Spinal cord (tissue), 10 donors: ENCODE measurements at places on chromosomes 2 and 18.
A peak's percentile ranks its signal among the peaks of the same experiment; 100 is the strongest.

- peak; percentile 59 for DNase-seq
These were observed 232.9 kb downstream of the GULP1 start for GRCh38 chr2:188524519-188525113.

DNA sequence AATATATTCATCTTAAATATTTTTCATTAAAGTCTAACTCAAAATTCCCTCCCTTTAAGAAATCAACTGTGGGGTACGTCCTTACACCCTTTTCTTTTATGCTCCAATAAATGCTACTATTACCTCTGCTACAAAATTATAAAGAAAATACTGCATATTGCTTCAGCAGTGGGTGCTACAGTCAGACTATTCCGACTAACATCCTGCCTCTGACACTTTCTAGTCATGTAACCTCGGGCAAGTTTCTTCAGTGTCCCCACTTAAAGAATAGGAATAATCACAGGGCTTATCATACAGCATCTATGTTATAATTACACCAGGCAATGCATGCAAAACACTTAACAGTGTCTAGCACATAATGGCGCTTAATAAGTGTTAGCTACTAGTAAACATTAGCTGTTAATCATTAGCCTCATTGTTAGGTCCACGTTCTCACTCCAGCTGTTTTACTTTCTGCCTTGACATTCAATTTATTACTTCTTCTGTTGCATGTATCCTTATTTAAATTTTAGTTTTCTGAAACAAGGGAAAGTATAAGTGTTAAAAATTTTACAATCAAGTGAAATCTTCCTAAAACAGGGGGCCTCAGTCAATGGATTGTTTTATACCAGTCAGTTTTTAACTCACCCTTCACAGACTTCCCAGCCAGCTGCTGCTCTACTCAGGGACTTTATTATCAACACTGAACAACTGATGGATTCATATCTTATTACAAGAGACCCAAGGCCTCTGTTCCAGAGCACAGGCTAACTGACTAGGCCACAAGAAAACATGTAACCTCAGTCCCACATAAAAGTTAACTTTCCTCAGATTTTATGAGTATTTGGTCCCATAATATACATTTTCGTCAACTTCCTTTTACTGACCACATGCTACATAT, 54.0 kb downstream of the CLASP1 start:
- peak; percentile 21 for DNase-seq

DNA sequence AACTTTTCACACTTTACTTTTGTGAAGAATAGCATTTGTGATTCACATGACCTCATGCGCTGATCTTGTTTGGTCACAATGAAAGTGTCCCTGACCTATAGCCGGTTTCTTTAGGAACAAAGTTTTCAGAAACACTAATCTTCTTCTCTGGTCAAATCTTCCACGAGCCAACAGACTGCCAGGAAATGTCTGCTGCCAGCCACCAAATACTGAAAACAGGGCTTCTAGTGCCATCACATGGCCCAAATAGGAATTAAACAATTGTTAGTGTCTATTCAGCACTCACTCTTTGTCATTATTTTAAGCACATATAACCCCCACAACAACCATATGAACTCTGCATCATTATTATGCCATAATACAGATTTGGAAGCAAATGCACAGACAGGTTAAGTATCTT, 286.5 kb upstream of the SYT4 start:
- DNase-seq: peak; percentile 51

GRCh38 chr2:69132960-69133590, 120.1 kb downstream of the ANTXR1 start:
- DNase-seq: no peak

DNA sequence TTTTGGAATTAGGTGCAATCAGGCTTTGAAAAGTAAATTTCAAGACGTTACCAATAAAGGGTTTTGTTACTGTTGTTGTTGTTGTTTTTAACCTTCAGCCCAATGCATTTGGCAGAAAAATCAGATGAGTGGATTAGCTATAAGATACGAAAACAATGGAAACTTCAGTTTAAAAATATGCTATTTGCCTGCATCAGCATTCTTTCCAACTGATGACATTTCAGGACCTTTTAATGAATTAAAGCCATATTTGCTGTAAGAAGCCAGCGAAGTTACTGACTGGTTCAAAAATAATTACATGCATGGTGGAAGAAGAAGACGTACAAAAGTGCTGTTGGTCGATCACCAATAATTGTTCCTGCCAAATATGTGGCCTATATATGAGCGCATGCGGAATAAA, 639.3 kb upstream of the SOX11 start:
- DNase-seq: no peak

DNA sequence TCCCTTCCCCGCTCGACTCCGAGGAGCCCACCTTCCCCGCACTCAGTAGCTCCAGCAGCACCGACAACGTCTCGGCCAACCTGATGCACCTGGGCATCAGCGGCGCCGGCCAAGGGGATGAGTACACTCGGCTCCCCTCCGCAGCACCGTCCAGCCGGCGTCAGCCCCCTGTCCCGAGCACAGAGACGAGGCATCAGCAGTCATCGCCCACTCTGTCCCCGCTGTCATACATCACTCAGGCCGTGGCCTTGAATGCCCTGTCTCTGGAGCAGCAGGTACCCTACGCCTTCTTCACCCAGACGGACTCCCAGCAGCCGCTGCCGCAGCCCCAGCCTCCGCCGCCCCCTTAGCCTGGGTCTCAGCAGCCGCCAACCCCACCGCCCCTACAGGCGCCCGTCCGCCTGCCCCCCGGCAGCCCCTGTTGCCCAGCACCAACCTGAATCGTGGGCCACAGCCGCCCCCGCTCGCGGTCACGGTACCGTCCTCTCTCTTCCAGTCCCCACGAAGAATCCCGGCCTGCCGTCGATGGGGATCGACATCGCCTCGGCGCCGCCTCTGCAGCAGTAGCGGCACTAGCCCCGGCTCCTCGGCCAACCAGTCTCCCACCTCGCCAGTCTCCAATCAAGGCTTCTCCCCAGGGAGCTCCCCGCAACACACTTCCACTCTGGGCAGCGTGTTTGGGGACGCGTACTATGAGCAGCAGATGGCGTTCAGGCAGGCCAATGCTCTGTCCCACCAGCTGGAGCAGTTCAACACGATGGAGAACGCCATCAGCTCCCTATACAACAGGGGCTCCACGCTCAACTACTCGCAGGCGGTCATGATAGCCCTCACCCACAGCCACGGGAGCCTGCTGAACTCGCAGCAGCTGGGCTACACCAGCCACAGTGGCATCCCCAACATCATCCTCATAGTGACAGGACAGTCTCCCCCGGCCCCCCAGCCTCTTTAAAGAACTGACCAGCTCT, 1195.9 kb upstream of the CHAC2 start:
- no peak for DNase-seq

GRCh38 chr18:3692113-3692621, 242.2 kb downstream of the TGIF1 start:
- no peak for DNase-seq

DNA sequence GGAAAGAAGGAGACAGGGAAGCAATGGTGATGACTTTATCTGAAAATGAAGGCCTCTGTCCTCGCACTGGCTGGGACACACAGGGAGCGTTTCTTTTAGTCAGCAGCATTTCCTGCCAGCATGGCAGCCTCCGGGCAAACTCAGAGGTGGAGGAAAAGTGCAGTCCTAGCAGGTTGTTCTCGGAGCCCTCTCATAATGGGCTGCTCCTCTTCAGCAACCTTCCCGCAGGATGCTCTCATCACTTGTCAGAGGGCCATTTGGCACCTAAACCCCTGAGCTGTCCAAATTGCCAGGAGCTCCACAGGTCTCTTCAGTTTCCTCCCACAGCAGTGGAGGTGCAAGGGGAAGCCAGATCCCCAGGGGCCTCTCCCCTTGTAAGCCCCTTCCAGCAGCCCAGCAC, 6.2 kb downstream of the STK39 start:
- no peak for DNase-seq
